ENCODE measurements at places on chromosomes 2 and 18. TPM values are rescaled to one million over a fixed set of nuclear protein-coding genes. Genes with fewer than 3 reads are reported as not detected.

The DLX1 gene
- not detected for total RNA-seq

DNA sequence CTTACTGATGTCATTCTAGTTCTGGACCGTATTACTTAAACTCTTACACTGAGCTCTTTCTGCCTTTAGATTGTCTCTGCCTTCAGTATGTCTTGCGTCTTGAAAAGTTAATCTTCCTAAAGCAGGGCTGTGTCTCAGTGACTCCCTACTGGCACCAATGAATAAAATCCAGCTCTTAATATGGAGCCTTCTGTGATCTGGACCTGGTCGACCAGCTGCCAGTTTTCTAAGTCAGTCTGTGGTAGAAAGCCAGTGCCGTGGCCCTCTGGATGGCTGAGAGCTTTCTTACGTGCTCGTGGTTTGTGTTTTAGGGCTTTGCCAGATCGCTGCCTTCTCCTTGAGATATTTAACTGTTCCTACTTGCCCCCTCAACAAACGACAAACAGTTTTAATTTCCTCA lies 26.8 kb downstream of the ZNF407 start:
- H3K27me3 ChIP-seq = no peaks in the 10 kb centered on the region
- H3K27ac ChIP-seq = no peak overlapping the region
- DNase-seq = no peak
- peaks cover 2% of the 10 kb centered on the region for H3K36me3 ChIP-seq
- peaks cover 6% of the 10 kb centered on the region for H3K4me1 ChIP-seq

DNA sequence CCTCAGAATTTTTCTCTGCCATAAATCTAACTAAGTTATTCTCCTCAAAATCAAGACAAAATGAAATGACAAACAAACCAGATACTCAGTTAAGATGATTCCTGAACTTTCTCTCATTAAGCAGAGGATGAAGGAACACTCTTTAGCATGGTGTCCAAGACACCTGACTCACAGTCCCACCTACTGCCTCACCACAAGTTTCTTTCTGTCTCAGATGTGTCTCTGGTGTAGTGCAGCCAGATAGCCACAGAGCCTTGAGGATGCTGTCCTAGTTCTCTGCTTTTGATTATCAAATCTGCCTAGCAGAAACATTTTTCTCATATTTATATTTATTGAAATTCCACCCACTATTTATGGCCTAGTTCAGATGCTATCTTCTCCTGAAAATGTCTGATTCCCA lies 103.6 kb upstream of the TMEM200C start:
- peaks cover 2% of the 10 kb centered on the region for H3K27me3 ChIP-seq
- no peak for DNase-seq
- no peak overlapping the region for H3K4me3 ChIP-seq
- H3K27ac ChIP-seq = no peak overlapping the region
- no peaks in the 10 kb centered on the region for H3K36me3 ChIP-seq
- H3K4me1 ChIP-seq = no peaks in the 10 kb centered on the region

- no peak for DNase-seq
- H3K36me3 ChIP-seq = no peaks in the 10 kb centered on the region
- no peaks in the 10 kb centered on the region for H3K27me3 ChIP-seq
- no peak overlapping the region for H3K27ac ChIP-seq
- H3K4me1 ChIP-seq = peaks cover 14% of the 10 kb centered on the region
Observed at GRCh38 chr2:189104934-189105333, 74.6 kb downstream of the COL5A2 start.

DNA sequence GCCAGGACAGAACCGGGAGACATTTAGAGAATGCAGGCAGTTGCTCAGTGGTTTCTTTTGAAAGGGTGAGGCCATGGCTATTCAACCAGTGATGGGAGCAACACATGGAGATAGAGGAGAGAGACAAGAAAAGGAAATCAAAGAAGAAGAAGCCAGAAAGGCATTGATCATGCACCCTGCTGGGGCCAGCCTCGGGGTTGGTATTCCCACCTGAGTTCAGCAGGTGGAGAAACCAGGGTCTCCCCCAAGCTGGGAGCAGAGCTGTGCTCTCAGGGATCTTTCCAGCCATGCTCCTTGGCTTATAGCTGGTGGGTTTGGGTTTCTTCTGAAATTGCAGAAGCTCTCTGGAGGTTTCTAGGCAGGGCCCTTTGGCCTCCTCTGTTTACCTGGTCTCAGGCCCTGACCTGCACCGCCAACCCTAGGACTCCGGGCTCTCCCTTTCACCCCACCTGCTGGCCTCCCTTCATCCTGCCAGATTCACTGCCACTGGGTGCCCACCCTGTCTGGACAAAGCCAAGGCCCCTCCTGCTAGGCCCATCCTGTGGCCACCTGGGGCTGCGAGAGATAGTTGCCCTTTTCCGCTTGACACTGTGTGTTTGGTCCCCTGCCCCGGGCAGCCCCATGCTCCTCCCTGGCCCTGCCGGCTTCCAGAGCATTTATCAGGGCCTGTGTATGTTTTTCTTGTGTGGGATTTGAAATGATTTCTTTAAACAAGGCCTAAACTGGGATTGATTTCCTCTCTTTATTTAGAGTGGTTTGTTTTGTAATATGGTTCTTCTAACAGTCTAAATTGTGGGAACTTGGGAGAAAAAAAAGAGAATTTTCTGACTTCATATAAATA lies 126.7 kb downstream of the DDX1 start:
- DNase-seq = no peak
- no peaks in the 10 kb centered on the region for H3K36me3 ChIP-seq
- no peak overlapping the region for H3K27ac ChIP-seq
- H3K4me1 ChIP-seq = no peaks in the 10 kb centered on the region
